ENCODE measurements at places on chromosomes 1 and 21.
A peak's percentile ranks its signal among the peaks of the same experiment; 100 is the strongest.

GRCh38 chr1:151311589-151312331, 15.5 kb downstream of the PI4KB start:
- no peaks in the 10 kb centered on the region for H3K27me3 ChIP-seq
- DNase-seq = peak; percentile 97
- peak overlapping the region; percentile 90 for H3K27ac ChIP-seq
- H3K4me1 ChIP-seq = peaks cover 61% of the 10 kb centered on the region

- H3K27me3 ChIP-seq = no peaks in the 10 kb centered on the region
- H3K4me3 ChIP-seq = no peak overlapping the region
Measured at GRCh38 chr1:25729790-25730644, 70.0 kb upstream of the SELENON start.

- H3K36me3 ChIP-seq = no peaks in the 10 kb centered on the region
- no peaks in the 10 kb centered on the region for H3K27me3 ChIP-seq
- no peak for DNase-seq
- no peak overlapping the region for H3K27ac ChIP-seq
Measured at GRCh38 chr21:25329227-25329825, 278.0 kb downstream of the MRPL39 start.

- H3K4me3 ChIP-seq = no peak overlapping the region
- H3K27me3 ChIP-seq = peaks cover 2% of the 10 kb centered on the region
- no peaks in the 10 kb centered on the region for H3K4me1 ChIP-seq
Measured at GRCh38 chr1:203033287-203033686, 7.0 kb downstream of the PPFIA4 start.

GRCh38 chr1:74423471-74423870, 88.9 kb downstream of the LRRC53 start:
- no peaks in the 10 kb centered on the region for H3K36me3 ChIP-seq
- no peak overlapping the region for H3K27ac ChIP-seq
- DNase-seq = no peak
- no peaks in the 10 kb centered on the region for H3K27me3 ChIP-seq
- H3K4me1 ChIP-seq = no peaks in the 10 kb centered on the region
- no peak overlapping the region for H3K4me3 ChIP-seq

DNA sequence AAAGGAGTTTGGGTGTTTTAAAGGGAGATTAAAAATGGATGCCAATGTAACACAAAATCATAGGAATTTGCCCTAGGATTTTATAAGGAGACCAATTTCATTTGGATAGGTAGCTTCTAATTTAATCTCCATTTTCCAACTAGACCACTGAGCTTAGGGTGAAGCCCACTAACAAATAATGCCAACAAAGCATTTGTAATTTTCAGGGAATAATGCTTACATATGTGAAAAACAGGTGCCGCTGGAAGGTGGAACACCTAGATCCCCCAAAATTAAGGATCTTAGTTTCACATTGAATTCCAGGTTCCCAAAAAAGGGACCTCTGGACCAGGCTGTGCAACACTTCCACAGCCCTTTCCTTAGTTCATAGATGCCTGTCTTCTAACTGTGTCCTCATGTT, 66.2 kb upstream of the B3GALT5 start:
- H3K27ac ChIP-seq = no peak overlapping the region
- no peaks in the 10 kb centered on the region for H3K27me3 ChIP-seq
- H3K4me1 ChIP-seq = no peaks in the 10 kb centered on the region
- no peaks in the 10 kb centered on the region for H3K36me3 ChIP-seq
- H3K4me3 ChIP-seq = no peak overlapping the region
- DNase-seq = no peak

- no peak overlapping the region for H3K27ac ChIP-seq
- no peaks in the 10 kb centered on the region for H3K4me1 ChIP-seq
- H3K27me3 ChIP-seq = no peaks in the 10 kb centered on the region
- no peaks in the 10 kb centered on the region for H3K36me3 ChIP-seq
- no peak for DNase-seq
Measured at GRCh38 chr1:11873395-11874257, 14.9 kb upstream of the NPPB start.

DNA sequence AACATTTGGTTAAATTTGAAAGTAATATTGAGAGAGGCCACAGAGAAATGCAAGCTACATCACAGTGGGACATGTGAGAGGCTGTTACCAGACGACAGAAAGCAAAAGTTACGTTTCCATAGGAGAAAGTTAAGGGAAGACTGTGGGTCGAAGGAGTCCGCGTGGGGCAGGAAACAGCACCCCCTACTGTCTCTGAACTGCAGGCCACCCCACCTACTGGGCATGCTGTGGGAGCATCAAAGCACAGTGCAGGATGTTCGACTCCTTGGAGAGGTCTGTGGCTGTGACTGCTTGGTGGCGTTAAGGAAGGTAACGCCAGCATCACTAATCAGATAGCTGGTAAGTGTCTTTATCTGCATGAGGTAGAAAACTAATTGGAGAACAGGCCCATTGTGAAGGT, 123.9 kb downstream of the PTBP2 start:
- no peaks in the 10 kb centered on the region for H3K4me1 ChIP-seq
- no peaks in the 10 kb centered on the region for H3K27me3 ChIP-seq
- no peak overlapping the region for H3K4me3 ChIP-seq
- no peak overlapping the region for H3K27ac ChIP-seq
- peak; percentile 70 for DNase-seq

- H3K4me3 ChIP-seq = no peak overlapping the region
- H3K36me3 ChIP-seq = peaks cover 3% of the 10 kb centered on the region
- peak overlapping the region; percentile 77 for H3K27ac ChIP-seq
- H3K27me3 ChIP-seq = no peaks in the 10 kb centered on the region
- no peak for DNase-seq
Measured at GRCh38 chr1:200774735-200775444, 36.2 kb downstream of the CAMSAP2 start.

DNA sequence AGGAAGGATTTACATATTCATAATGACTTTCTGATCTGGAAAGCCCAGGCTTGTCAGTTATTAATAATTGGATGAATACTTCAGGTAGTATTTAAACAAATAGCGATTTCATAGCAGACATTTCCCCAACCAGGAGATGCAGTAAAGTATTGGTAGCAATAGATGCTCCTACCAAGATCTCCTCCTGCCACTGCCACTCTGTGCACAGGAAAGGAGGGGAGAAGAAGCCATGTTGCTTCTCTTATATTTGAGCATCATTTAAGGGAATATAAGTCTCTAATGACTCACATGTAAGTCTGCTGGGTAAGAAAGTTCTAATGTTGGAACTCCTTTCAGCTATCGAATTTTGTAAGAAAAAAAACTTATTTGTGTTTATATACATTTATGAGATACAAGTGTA, 420 bp upstream of the IFI16 start:
- H3K27me3 ChIP-seq = no peaks in the 10 kb centered on the region
- H3K36me3 ChIP-seq = no peaks in the 10 kb centered on the region
- no peak for DNase-seq
- H3K4me3 ChIP-seq = peak overlapping the region; percentile 32

DNA sequence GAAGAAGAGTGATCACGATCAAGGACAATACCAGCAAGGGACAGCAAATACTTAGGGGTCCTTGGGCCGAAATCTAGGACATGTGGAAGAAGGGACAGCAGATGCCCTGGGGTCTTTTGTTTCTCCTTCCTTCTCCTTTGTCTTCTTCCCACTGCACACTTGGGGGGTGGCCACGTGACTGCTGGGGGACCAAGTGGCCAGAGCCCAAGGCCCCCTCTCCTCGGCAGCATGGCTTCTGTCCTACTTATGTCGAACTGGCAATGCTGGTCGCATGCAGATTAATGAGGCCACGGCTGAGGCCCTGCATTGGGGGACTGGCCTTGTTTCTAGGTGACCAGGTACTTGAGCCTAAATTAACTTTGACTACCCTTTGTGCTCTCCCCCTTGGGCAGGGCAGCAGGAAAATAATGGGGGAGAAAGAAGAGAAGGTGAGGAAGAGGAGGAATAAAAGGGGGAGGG, 83.0 kb downstream of the GRIK3 start:
- DNase-seq = no peak
- no peaks in the 10 kb centered on the region for H3K27me3 ChIP-seq
- no peaks in the 10 kb centered on the region for H3K4me1 ChIP-seq
- no peak overlapping the region for H3K27ac ChIP-seq

- no peaks in the 10 kb centered on the region for H3K36me3 ChIP-seq
- H3K4me1 ChIP-seq = no peaks in the 10 kb centered on the region
- H3K4me3 ChIP-seq = no peak overlapping the region
- no peaks in the 10 kb centered on the region for H3K27me3 ChIP-seq
- no peak for DNase-seq
Measured at GRCh38 chr1:220294846-220295301, 22.6 kb upstream of the RAB3GAP2 start.

- no peak overlapping the region for H3K4me3 ChIP-seq
- H3K36me3 ChIP-seq = no peaks in the 10 kb centered on the region
- H3K4me1 ChIP-seq = no peaks in the 10 kb centered on the region
- H3K27ac ChIP-seq = no peak overlapping the region
Measured at GRCh38 chr21:44596068-44596725, 3.9 kb upstream of the KRTAP10-6 start.

- H3K36me3 ChIP-seq = no peaks in the 10 kb centered on the region
- H3K27me3 ChIP-seq = no peaks in the 10 kb centered on the region
- no peaks in the 10 kb centered on the region for H3K4me1 ChIP-seq
- no peak overlapping the region for H3K27ac ChIP-seq
- H3K4me3 ChIP-seq = no peak overlapping the region
- no peak for DNase-seq
Measured at GRCh38 chr1:228944296-228944695, 209.0 kb downstream of the RHOU start.

DNA sequence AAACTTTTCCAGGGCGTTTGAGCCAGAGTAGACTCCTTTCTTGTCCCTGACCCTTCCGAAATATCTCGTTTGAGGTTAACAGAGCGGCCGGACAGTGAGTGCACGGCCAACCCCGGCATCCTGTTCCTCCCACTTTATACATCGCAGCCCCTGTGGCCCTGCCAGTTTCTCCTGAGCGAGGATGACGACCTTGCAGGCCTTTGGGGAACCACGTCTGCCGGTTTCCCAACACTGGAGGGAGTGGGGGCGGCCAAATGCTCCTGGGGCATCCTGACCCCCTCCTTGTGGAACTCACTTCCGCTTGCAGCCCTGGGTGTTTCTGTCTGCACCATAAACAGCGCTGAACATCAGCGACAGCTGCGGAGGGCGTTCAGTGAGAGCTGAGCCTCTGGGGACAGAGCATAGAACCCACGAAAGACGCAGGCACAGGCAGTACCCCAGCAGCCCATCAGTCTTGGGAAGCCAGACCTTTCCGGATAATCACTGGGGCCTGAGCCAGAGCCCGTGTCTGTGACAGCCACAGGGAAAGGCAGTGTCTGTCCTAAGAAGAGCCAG, 4.8 kb upstream of the KCNAB2 start:
- no peaks in the 10 kb centered on the region for H3K4me1 ChIP-seq
- no peaks in the 10 kb centered on the region for H3K27me3 ChIP-seq
- no peak overlapping the region for H3K4me3 ChIP-seq
- H3K36me3 ChIP-seq = no peaks in the 10 kb centered on the region
- H3K27ac ChIP-seq = no peak overlapping the region

DNA sequence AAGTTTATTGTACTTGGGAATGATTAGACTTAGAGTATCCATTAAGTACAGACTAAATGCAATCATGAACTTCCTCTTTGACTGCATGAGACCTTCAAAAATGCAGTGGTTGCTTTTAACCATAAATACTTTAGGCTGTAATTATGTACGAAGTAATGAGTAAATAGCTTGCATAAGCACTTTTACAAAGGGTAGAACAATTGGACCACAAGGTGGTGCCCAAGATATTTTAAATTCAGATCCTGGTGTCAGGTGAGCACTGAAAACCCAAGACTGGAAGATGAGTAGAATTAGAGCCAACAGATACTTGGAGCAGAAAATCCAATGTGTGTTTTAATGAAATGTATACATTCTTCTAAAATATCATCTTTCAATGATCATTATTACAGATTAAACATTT, 43.4 kb upstream of the RHOU start:
- no peaks in the 10 kb centered on the region for H3K36me3 ChIP-seq
- H3K4me1 ChIP-seq = no peaks in the 10 kb centered on the region
- H3K27me3 ChIP-seq = no peaks in the 10 kb centered on the region
- DNase-seq = no peak

DNA sequence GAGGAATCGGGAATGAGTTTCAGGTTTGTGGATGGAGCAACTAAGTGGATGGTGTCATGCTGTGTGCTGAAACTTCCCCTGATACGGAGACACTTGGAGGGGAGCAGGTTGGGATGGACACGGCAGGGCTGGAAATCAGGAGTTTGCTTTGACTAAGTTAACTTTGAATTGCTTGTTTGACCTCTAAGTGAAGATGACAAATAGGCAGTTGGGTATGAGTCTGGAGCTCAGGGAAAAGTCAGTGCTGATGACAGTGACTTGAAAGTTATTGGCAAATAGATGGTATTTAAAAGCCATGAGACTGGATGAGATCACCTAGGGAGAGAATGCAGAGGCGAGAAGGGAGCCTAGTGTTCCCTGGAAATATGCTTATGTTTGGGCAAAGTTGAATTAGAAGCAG, 12.8 kb upstream of the ZSCAN20 start:
- no peak overlapping the region for H3K4me3 ChIP-seq
- H3K36me3 ChIP-seq = no peaks in the 10 kb centered on the region
- H3K27me3 ChIP-seq = no peaks in the 10 kb centered on the region
- no peak overlapping the region for H3K27ac ChIP-seq
- no peak for DNase-seq

Measured in adrenal gland (tissue), 19 donors.